Stimulated activated CD8-positive, alpha-beta memory T cell treated with anti-CD3 and anti-CD28 coated beads, Interleukin-7, amount 100 ng/mL, for 4 hours (primary cell): ENCODE measurements at places on chromosomes 7 and 10.

DNA sequence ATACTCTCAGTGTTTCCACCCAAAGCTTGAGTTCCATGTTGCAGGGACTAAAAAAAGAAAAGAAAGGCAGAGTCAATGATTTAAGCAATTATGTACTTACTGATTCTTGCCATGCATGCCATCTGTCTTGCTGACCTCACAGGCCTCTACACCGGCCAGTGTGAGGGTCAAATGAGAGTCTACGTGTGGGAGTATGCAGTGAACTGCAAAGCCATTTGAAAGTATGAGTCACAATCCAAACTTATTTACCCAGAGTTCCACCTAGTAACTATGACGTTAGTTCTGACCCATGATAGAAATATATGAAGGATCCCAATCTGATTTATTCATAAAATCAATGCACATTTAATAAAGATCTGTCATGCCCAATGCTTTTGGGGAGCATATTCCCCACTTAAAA, 26.5 kb downstream of the PDE1C start:
- DNase-seq = no peak

DNA sequence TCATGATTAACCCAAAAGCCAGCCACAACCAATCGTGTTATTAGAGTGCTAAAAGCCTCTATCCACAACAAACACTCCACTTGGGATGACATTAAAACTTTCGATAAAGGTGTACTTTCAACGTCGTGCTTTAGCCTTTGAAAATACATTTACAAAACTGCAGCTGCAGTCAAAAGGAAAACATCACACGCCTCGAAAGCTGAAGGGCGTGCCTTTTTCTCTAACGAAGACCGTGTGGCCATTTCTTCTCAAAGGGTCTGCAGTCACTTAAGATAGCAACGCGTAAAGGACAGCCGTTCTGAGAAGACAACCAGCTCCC, 1.1 kb downstream of the ARHGAP12 start:
- DNase-seq = no peak

- no peak for DNase-seq
Observed at GRCh38 chr7:135661311-135662122, 797 bp upstream of the STMP1 start.

GRCh38 chr10:72472306-72472705, 117.6 kb upstream of the DNAJB12 start:
- DNase-seq = no peak

DNA sequence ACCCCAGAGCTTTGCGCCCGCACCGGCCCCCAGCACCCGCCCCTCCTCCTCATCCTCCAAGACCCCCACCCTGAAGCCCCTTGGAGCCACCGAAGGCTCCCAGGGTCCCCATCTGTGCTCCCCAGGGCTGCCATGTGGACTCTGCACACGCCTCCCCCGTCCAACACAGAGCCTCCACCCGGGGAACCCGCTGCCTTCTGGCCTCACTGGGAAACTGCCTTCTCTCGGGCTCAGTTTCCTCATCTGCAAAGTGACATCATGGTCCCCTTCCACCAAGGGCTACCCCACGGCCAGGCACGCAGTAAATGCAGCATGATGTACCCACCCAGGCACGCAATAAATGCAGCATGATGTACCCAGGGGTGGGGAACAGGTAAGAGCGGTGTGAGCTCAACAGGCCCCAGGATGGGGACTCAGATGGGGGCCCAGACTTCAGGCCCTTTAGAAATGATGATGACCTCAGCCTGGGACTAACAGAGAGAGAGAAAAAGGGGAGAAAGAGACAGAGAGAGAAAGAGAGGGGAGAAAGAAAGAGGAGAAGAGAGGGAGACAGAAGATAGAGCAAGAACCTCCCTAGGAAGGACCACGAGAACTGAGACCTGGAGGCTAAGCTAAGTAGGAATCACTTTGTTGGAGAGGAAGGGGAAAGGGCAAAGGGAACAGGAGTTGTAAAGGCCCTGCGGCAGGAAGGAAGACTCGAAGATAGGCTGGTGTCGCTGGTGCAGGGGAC, 2.5 kb upstream of the MICALL2 start:
- no peak for DNase-seq

GRCh38 chr10:89163265-89163995, 43.7 kb downstream of the CH25H start:
- peak; percentile 37 for DNase-seq

- no peak for DNase-seq
Observed at GRCh38 chr7:135825406-135825805, 76.8 kb upstream of the FAM180A start.
